ENCODE measurements at places on chromosomes 6 and 20. TPM values are rescaled to one million over a fixed set of nuclear protein-coding genes. Genes with fewer than 3 reads are reported as not detected.
A peak's percentile ranks its signal among the peaks of the same experiment; 100 is the strongest.

The ESR1 gene
- 1.3 TPM for total RNA-seq

GRCh38 chr6:32291543-32291942 is 67.7 kb upstream of the NOTCH4 start:
- no peak for DNase-seq

DNA sequence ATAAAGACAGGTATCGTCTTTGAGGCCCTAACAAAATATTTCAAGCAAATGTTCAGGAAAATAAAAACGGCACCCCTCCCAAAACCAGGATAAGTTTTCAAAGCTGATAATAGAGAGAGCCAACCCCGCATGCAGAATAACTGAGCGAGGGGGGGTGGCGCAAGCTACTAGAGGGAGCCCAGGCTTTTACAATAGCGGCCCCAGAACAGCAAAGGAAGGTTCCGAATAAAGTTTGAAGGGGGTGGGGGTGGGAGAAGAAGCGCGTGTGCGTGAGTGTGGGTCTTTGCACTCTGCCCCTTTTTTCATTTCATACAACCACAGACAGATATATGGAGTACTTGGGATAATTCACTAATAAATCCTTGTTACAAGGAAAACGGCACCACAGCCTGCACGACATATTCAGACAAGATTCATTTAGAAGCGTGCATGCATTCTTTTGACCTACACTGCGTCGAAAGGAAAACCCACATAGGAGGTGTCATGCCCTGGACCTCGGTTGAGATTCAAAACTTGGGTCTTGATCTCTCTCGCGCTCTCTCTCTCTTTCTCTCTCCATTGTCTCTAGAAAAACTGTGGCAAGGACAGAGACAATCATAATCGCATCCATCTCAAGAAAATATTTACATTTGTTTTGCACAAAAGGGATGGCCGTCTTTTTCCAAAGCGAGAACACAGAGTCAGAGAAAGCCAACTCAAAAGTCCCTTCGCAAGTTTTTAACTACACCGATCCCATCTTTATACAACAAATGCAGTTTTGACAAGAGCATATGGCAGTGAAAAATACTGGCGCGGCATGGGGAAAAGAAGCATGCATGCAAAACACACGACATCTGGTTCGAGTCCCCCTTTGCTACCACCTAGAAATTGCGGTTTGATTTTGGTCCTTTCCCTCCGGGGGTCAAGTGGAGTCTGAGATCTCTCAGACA is 1.6 kb downstream of the OLIG3 start:
- peak; percentile 5 for DNase-seq

- no peak for DNase-seq
These were observed 97.6 kb downstream of the FIG4 start for GRCh38 chr6:109788687-109789086.

DNA sequence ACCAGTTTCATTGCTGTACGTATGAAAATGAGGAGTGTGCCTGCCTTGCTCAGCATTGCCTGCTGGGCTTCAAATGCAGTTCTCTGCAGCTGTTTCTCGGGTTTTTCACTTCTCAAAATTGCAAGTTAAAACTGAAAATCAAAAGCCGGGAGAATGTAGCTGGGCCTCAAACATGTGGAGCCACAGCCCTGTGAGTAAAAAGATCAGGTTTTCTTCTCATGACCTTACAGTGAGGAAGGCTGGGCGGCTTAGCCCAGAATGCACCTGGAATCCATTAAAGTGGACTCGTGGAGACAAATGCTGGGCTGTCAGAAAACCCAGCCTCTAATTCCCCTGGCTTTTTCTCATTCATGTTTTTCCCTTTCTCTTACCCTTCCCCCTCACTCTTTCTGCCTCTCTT is 34.4 kb downstream of the DSE start:
- no peak for DNase-seq

- DNase-seq = no peak
These were observed 190.3 kb upstream of the CDYL start for GRCh38 chr6:4585682-4586468.

GRCh38 chr20:20210327-20210726 is 157.6 kb upstream of the INSM1 start:
- DNase-seq = no peak

- DNase-seq = no peak
These were observed 90.0 kb downstream of the RREB1 start for GRCh38 chr6:7197747-7198146.

DNA sequence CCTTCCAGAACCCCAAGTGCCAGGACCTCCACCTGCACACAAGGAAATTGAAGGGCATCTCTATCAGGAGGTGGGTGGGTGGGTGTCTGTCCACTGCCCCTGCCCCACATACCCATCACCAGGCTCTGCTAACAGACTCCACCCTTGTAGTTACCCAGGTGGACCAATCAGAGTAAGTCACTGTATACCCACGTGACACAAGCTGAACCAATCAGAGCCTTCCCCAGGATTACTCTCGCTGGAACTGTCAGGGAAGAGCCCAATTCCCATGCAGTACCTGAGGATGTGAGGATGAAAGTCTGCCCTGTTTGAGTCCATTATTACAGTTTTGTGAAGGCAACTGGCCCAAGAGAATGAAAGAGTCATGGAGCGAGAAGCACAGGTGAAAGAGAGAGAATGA is 4.2 kb downstream of the OCSTAMP start:
- DNase-seq = no peak

GRCh38 chr6:137815692-137816091 is 51.4 kb upstream of the TNFAIP3 start:
- DNase-seq = no peak

DNA sequence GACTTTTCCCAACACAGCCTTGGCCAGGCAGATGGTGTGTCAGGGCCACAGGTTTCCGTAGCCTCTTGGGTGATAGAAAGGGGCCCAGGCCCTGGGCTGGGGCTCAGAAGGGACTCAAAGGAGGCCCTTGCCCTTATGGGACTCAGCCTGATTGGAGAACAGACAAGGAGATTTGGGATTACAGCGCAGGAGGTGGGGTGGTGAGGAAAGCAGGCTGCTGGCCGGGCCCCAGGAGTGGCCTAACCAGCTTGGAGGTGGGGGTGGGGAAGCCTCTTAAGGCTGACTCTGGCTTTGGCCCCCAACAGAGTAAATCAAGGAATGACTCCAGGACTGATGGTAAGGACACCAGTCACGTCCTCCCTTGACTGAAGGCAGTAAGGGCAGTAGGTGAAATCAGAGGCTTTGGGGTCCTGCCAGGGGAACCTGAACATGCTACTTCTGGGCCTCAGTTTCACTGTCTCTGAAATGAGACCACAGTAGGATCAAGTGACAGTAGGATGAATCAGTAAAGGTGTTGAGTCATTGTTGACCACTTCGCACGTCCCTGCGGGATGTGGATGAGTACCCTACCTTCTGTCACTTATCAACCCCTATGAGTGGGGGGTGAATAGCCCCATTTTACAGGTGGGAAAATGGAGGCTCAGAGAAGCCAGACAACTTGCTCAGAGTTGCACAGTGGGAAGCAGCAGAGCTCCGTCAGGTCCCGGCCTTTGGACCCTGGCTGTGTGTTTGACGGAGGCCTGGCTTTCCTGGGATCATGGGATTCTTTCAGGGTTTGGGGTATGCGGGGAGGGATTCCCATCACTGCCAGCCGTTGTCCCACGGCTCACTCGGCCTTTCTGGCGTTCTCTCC is 4.5 kb downstream of the SNAI1 start:
- DNase-seq = no peak

Data from activated T-cell treated with anti-CD3 and anti-CD28 coated beads, Interleukin-2, amount 50 U/mL, for 72 hours (primary cell).